ENCODE measurements at places on chromosomes 16 and 17.
A peak's percentile ranks its signal among the peaks of the same experiment; 100 is the strongest.

GRCh38 chr16:71923941-71924690 is 28.8 kb downstream of the IST1 start:
- DNase-seq = no peak

GRCh38 chr17:32659419-32659842 is 172.6 kb downstream of the CDK5R1 start:
- DNase-seq = peak; percentile 18

DNA sequence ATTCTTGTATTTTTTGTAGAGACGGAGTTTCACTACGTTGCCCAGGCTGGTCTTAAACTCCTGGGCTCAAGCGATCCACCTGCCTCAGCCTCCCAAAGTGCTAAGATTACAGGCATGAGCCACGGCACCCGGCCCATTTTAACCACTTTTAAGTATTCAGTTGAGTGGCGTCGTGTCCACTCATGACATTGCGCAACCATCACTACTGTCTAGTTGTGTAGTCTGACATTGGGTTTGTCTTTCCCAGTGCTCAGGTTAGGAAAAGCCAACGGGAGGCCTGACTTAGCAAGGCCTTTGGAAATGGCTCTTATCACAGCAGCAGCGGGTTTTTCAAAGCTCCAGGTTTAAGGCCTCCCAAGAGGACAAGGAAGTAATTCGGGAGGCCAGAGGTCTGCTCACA is 58.7 kb downstream of the LITAF start:
- DNase-seq = no peak

- DNase-seq = no peak
Measured at GRCh38 chr17:57077000-57077399, 8.0 kb upstream of the AKAP1 start.

GRCh38 chr17:53696286-53696685 is 126.4 kb upstream of the KIF2B start:
- DNase-seq = no peak

GRCh38 chr16:70713342-70713741 is 27.5 kb upstream of the MTSS2 start:
- no peak for DNase-seq

DNA sequence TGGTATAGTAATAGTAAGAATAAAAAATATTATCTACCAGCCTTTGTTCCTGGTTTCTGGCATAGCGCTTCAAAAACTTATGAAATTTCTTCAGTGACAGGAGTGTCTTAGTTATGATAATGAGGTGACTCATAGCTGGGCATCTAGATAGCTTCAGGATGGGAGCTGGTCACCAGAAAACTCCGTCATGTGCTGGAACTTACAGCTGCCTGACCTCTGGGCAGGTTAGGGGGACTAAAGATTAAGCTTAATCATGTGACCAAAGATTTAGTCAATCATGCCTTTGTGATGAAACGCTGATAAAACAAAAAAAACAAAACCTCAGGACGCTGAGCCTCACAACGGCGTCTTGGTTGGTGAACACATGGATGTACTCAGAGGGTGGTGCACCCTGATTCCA is 154.2 kb downstream of the MYO1D start:
- no peak for DNase-seq

DNA sequence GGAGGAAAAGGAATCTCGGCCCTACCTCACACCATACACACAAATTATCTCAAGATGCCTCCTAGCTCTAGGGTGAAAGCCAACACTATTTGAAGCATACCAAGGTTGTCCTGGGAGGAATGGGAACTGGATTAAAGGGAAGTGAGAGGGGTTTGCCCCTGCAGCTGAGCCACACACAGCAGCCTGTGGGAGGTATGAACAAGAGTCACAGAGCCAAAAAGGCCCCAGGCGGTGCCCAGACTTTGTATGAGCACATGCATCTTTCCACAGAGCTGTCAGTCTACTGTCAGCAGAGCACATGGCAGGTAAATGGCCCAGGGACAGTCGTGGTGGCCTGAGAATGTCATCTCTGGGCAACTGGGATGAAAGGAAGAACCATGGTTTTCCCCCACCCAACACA is 31.0 kb upstream of the RCVRN start:
- DNase-seq = no peak

DNA sequence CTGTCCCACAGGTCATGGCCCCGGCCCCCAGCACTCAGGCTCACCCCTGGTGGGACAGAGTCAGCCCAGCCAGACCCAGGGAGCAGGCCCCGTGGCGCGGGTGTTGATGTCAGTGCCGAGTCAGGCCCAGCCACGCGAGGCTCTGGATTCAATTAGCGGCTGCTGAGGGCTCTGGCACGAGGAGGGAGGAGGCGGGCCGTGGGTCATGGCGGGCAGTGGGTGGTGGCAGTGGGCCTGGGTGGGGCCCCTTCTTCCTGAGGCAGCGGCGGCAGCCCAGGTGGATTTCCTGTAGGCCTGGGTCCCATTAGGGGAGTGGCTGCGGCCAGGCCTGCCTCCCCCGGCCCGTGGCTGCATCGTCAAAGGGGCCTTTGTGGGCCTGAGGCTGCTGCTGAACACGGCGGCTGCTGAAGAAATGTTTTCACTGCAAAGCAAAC is 12.9 kb downstream of the VASN start:
- DNase-seq = no peak

GRCh38 chr17:42337442-42337841 is 49.1 kb downstream of the STAT5A start:
- no peak for DNase-seq

- no peak for DNase-seq
Measured at GRCh38 chr16:81587626-81588160, 143.1 kb downstream of the CMIP start.

- DNase-seq = no peak
Measured at GRCh38 chr17:20702692-20703091, 123.2 kb downstream of the CDRT15L2 start.

GRCh38 chr16:11913425-11914079 is 2.2 kb downstream of the GSPT1 start:
- DNase-seq = no peak

DNA sequence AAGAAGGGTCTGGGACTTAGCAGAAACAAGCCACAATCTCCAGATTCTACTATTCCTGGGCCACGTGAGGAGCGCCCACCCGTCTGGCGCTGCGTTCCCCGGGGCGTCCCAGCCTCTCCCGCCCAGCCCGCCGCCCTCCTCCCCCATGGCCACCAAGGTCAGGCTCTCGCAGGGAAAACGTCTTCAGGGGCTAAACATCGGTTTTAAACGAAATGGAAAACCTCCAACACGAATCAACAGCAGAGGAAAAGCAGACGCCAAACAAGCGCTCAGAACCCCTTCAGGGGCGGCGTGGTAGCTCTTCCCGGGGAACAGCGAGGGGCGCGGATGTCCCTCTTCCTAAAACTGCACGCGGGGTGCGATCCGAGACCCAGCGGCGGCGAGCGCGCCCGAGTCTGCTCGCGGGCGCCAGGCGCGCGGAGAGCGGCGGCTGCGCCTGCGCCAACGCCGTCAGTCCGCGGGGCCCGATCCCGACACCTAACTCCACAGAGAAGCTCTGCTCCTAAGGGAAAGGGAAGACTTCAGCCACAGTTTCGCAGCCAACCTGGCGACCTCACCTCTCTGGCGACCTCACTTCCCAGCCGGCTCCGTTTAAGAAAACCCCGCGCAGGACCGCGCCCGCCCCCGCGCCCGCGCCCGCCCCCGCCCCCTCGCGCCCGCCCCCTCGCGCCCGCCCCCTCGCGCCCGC is 505 bp upstream of the COG1 start:
- DNase-seq = no peak

DNA sequence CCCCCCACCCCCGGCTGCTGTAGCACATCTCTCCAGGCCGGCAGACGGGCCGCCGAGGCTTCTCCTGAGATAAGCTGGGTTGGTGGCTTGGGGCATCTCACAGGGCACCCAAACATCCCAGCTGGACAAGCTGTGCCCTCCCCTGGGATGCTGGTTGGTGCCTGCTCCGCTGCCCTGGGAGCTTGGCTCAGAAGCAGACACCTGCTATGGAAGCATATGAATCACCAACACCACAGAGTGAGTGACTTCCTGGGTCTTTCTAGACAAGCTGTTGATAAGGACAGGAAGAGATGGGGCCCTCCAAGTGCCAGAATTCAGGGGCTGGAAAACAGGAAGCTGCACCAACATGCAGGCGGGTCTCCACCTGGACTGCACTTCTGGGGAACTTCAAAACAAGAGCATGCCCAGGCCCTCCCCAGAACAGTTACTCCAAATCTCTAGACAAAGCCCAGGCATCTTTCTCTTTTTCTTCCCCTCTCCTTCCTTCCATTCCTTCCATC is 13.7 kb downstream of the C16orf95 start:
- DNase-seq = no peak

GRCh38 chr17:5431949-5432556 is 6.9 kb downstream of the C1QBP start:
- no peak for DNase-seq

DNA sequence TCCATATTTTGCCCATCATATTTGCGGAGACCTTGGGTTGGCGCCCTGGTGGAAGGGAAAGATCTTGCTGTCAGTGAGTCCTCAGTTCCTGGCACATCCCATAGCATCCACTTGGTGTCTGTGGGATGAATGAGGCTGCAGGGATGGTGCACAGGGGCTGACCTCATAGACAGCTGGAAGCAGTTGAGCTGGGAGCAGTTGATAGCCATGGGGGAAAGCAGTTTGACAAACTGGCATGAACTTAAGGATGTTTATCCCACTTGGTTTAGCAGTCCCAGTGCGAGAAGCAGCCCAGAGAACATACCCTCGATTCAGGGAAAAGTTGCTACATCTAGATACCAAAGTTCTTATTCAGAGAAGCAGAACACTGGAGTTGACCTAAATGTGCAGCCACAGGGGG is 80.7 kb downstream of the SNX29 start:
- DNase-seq = no peak

DNA sequence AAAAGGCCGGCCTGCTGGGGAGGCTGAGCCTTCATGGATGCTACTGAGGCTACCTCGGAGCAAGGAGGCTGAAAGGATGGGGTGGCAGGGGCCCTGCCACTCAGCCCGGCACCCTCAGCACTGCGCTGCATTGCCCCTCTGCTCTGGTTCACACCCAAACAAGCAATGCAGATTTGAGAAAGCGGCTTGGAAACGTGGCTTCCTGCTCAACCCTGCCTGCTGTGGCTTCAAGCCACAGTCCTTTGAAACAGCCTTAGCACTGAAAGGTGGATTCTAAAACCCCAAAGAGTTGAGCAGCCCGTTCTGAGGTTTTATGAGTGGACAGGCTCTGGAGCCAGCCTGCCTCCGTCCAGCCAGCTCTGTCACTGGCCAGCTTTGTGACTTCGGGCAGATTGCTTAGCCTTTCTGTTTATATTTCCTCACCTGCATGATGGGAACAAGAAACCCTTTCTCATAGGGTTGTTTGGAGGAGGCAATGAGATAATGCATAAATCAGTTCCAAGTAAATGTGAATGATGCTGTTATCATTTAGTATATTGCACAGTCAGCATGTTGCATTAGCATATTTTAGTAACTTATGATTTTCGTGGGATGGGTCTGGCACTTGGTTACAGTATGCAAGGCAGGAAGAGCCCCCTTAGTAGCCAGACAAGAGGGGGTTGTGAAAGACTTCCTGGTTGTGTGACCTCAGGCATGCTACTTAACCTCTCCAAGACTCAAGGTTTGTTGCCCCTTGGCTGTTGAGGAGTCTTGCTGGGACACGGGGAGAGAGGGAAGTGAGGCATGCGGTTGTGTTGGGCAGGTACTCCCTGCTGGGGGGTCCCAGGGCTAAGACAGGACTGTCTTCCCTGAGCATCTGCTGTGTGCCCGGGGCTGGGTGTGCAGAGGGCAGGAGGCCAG is 23.6 kb downstream of the CRISPLD2 start:
- no peak for DNase-seq

DNA sequence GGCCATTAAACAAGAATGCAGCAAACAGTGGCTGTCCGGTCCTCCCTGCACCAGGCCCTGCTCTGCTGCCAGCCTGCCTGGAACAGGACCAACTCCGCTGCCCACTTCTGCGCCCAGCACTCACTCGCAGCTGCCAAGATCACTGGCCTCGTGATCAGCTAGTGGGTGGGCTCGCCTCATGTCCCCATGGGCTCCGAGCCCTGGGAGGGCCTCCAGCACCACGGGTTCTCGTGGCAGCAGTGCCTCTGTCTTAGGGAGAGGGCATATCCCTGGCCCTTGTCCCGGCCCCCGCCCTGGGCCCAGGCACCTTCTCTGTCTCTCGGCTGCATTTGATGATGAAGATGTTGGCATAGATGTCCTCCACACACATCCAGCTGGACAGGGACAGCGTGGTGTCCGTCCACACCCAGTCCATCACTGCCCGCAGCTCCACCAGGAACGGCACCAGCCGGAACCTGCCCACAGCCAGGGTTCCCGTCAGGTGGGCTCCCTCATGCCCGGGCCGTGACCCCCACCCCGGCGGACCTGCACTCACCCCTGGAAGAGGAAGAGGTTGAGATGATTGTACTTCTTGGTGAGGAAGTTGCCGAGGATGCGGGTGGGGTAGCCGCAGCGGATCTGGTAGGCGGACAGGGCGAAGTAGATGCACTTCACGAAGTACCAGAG is 13.1 kb downstream of the CTU2 start:
- no peak for DNase-seq

DNA sequence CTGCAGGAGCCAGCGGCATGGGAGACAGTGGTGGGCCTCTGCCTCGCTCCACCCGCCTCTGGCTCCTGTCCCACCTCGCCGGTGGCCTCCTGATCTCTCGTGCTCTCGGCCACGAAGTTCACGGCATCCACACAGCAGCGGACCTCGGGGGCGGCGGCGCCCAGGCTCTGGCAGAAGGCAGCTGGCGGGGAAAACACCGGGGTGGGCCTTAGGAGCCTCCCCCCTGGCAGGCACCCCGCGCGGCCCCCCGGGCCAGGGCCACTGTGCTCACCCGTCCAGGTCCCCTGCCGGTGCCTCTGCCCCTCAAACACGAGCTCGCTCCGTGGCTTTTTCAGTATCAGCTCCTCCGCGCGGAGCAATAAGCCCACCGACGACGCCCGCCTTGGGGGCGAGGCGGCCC is 409 bp upstream of the C17orf107 start:
- DNase-seq = no peak

- no peak for DNase-seq
Measured at GRCh38 chr17:63116228-63116627, 150.2 kb downstream of the TANC2 start.

GRCh38 chr17:56158344-56158743 is 5.1 kb downstream of the ANKFN1 start:
- no peak for DNase-seq

- no peak for DNase-seq
Measured at GRCh38 chr17:55729484-55729883, 6.8 kb upstream of the TMEM100 start.

DNA sequence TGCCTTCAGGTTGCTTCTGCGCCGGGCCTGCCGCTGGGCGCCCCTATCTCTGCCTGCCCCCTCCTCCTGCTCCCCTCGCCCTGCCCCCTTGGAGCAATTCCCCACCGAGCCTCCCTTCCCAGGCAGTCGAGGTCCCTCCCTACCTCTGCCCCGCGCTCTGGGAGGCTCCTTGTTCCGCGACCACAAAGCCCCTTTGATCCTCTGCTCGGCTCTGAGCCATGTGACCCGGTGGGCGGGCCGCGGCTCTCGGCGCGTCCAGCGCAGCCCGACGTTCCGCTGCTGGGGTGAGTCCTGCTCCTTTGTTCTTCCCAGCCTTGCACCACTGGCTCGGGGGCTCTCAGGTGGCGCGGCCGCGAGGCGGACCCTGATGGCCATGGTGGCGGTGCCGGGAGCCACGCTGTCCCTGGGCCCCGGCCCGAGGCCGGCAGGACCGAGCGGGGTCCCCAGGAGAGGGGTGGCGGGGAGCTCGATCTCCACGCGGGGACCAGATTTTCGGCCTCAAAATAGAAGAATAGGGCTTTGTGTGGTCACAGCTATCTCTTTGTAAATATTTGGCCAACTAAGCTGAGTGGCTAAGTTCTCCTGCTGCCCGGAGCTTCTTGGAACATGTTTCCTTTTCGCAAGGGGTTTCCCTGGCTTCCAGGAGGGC is 310.6 kb downstream of the SEC14L1 start:
- no peak for DNase-seq

All from thoracic aorta (tissue), 2 donors.